Cortex of kidney (tissue), 1 donor: ENCODE measurements at places on chromosomes 4 and X.

DNA sequence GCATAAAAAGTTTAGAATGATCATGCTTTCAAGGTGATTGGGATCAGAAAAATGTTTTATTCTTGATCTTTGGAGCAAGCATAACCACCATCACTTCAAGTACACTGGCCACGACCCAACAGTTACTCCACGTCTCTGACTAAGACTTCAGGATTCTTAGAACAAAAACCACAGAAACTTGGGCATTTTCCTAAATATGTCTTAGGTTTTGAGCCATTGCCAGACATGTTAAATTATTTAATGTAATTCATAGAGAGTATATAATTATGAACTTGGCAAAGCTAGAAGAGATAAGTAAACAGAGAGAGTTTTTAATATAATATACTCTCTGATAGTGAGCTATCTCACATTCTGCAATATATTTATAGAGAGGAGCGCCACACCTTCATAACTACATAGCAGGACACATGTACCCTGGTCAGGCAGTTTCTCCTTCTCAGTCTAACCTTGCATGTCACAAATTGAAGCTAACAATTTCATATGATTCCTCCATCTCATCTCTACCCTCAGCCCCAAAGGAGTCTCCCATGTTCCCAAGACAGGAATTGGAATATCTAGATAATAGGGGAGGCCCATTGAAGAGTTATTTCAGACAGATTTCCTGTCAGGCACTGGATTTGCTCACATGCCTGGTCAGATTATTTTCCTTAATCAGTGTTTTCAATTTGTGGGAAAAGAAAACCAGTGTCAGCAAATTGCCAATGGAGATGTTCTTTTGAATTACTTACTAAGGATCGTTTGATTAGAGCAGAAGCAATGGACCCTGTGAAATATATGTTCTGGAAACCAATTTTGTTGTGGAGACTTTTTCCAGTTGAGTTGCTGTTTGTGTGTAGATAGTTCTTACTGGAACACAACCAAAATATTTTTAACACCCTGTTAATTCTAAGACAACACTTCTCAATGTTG lies 61.7 kb upstream of the GUCY1A1 start:
- DNase-seq, result no peak

GRCh38 chr4:14726877-14727361 lies 275.4 kb upstream of the CPEB2 start:
- DNase-seq, result no peak

GRCh38 chr4:15836362-15836761 lies 58.2 kb downstream of the CD38 start:
- no peak for DNase-seq

DNA sequence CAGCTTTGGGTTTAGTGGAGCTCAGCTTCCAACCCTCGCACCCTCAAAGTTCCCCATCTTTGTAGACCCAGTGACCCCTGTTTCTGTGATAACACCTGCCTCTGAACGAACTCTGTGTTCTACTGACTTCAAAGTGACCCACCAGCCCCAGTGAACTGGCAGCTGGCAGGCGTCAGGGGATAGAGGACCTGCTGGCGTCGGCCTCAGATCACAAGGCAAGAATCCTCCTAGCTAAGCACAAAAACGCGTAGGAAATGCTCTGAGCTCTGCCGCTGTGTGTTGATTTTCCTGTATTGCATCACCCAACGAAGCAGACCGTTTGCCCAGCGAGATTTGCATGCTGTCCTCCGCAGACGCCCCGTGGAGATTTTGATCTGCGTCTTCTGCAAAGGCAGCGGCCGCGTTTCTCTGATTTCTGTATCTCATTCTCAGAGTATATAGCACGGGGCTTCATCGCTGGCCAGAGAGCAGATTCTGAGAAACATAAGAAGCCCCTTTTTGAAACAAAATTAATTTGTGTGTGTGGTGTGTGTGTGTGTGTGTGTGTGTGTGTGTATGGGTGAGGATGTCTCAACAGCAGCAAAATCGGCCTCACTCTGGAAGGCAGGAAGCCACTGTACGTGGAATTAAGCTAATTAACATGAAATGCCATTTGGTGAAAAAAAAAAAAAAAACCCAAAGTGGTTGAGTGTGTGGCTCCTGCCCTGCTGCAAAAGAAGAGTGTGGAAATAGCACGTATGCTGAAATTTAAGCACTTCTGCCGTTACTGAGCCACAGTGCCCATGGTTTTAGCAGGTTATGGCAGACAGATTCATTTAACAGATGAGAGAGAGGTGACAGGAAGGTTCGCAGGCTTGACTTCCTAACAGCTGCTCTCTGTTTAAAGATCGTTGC lies 29.2 kb upstream of the ASMTL start:
- no peak for DNase-seq

- no peak for DNase-seq
Observed at GRCh38 chr4:143701365-143701764, 890 bp upstream of the FREM3 start.

- no peak for DNase-seq
Observed at GRCh38 chr4:127448986-127449385, 183.8 kb upstream of the INTU start.

- no peak for DNase-seq
Observed at GRCh38 chr4:112287258-112287989, 1.7 kb upstream of the TIFA start.

- DNase-seq, result no peak
Observed at GRCh38 chr4:38954727-38955126, 77.5 kb downstream of the TMEM156 start.

GRCh38 chr4:84750960-84751283 lies 168.0 kb downstream of the CDS1 start:
- DNase-seq, result no peak

DNA sequence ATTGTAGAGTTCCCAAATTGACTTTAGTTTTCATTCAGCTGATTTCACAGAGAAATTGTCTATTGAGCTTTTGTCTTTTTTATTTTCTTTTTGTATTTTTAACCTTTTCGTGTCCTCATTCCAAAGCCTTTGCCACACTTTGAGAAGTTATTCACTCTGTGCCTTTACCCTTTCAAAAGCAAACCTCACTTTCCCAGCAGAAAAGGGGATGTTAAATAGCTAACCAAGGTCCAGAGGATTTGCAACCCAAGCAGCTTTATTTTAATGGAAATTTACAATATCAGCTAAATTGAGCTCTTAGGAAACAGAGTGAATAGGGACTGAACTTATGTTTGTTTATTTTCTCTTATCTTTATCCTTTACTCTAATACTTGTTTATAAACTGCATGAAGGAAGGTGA lies 428.8 kb downstream of the PCDH7 start:
- no peak for DNase-seq

- DNase-seq, result no peak
Observed at GRCh38 chr4:72567036-72567435, 2.0 kb downstream of the ADAMTS3 start.

DNA sequence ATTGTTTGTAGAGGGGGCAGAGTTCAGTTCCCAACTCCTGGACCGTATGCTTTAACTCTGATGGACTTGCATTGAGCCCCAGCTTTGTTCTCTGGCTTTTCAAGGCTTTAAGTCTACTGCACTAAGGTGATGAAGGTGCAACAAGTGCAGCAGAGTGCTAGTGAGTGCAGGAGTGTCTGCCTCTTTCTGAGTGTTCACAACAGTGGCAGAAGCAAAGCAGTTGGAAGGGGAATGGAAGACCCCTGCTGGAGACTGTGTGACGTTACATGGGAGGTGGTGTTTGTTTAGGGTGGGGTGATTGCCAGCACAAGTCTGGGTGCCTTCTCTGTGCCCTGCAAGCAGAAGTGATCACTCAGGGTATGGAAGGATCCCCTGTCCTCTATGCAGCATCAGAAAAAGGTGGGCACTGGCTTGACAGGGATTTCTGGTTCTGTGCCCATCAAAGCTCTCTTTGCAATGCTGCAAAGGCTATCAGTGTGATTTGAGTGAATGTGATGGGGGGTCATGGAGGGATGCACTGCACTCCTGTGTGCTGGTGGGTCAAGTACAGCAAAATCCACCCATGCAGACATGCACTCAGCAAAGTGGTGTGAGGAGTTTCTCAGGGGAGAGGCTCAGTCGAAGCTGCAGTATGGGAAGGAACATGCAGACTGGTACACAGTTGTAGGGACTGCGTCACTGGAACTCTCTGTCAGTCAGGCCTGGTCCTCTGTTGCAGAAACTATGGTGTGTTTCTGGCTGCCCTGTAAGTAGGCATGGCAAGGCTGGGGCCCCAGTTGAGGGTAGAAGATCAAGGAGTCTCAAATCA lies 70.9 kb upstream of the UGT2B7 start:
- DNase-seq, result no peak

- no peak for DNase-seq
Observed at GRCh38 chr4:4783847-4784246, 75.6 kb upstream of the MSX1 start.

DNA sequence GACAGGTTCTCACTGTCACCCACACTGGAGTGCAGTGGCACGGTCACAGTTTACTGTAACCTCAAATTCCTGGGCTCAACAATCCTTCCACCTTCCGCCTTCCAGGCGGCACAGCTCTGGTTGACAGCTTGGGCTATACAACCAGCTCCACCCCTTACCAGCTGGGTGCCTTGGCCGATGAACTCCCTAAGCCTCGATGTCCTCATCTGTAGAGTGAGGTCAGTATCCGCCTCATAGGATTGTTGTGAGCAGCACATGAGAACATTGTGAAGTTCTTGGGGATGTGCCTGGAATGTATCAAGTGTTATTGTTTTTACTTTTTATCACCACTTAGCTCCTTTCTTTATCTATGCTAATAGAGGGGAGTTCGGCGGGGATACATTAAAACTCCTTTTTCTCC lies 23.3 kb downstream of the UCHL1 start:
- no peak for DNase-seq

- no peak for DNase-seq
Observed at GRCh38 chrX:56947699-56948098, 47.6 kb downstream of the SPIN3 start.
